ENCODE measurements at places on chromosomes 3 and 15.

DNA sequence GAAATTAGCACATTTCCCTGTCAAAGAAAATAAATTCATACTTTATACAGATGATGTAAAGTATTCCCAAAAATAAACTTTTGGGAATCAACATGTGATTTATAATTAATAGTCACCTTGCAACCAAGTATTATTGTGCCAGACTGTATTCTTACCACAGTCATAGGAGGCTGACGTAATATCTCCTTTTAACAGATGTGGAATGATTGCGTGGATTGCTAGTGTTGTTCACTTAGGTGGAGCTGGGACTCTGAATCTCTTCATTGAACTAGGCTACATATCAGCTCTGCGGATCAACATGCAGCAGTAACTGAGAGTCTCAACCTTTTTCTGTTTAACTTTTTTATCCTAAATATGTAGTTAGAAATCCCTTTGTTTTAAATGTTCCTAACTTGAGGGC, 37.2 kb downstream of the PXK start:
- no peak for DNase-seq

DNA sequence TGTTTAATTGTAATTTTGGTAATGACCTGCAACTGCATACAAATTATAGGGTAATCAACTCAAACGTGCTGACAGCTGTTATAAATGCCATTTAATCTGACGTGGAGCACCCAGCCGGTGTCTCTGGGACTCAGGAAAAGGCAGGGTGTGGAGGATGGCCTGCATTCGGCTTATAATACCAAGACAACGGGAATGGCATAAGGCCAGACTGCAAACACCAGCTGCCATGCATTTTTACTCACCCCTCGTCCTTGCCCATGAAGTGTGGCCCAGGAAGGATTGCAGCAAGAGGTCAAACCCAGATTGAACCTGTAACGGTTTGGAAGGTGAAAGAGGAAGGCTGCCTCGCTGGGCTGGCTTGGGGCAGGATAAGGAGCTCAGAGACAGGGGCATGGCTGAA, 96.4 kb downstream of the WNT7A start:
- DNase-seq: no peak

DNA sequence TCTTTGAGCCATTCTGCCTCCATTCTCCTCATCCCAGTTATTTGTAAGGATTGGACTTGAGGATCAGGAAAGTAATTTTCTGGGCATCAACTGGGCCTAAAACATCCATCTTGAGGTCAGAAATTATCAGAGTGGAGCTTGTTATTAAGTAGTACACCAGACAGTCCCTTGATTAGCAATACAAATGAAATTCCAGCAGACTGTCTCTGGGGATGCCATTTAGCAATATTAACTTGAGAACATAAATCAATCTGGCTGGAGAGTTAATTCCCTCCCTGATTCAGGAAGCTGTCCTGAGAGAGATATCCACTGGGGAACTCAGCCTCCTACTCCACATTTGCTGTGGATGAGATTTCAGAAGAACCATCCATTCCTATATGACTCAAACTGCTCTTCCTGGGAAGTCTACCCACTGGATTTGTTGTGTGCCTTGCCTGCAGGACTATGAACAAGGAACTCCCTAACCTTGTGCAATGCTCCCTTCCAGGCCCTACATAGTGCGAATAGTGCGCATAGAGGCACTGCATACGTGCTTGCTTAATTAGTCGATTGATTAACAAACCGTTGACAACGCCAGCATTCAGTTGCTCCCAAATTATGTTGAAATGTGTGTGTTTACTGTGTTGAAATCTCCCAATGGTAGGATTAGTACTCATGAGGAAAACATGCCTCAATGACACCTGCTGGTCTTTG, 36.1 kb upstream of the MTMR14 start:
- no peak for DNase-seq

DNA sequence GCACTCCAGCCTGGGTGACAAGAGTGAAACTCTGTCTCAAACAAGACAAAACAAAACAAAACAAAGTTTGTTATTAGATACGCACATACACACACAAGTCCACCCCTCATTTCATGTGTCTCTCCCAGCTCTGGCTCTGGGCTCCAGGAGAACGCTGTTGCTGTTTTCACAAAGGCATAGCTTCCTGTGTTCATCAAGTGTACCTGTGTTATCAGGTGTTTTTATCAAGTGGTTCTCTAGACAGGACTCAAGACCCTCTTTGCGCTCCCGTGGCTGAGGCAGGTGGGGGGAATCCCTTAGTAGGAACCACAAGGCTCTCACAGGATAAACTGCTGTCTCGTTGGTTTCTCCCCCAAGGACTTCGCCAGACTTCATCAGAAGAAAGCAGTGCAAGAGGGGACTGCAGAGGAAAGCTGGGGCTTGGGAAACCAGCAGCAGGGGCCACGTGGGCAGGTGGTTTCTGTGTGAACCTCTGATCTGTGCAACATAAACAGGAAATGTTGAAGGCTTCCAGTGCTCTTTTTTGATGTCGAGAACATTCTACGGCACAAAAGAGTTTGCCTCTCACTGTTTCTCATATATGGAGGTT, 6.9 kb upstream of the PPP1R2 start:
- DNase-seq: no peak

DNA sequence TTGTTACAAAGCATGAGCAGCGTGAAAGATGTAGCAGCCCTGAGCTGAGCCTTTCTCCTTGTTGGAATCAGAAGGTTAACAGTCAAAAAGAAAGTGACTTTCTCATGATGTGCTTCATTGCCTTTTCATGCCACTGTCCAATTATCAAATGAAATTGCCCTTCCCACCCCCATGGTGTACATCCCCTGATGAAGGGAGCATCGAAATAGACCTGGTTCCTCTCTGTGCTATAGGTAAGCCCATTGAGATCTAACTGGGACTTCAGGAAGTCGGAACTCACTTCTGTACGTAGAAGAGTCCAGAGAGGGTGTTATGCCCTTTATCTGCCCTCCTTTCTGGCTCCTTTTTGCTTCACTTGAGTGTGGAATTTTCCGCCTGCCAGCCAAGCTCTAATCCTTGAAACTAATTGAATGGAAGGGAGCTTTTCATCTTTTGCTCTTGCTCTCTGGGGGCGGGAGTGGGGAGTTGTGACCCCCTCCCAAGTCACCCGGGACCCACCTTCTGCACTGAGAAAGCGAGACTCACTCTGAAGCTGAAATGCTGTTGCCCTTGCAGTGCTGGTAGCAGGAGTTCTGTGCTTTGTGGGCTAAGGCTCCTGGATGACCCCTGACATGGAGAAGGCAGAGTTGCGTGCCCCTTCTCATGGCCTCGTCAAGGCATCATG, 20.9 kb downstream of the ABHD6 start:
- no peak for DNase-seq

DNA sequence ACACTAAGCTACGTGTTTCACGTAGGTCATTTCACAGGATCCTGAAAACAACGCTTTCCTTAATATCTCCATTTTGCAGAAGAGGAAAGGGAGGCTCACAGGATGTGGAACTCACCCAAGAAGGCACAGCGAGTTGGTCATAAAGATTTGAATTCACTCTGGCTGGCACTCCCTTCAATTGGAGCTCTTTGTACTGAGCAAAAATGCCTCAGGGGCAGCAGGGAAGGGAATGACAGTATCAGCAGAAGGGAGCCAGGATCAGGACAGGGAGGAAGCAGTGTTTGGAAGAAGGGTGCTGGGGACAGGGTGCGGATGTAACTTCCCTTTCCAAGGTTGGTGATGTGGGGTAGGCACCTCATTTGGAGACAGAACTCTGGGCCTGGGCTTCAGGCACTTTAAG, 1.1 kb upstream of the ST6GAL1 start:
- no peak for DNase-seq

- peak; percentile 91 for DNase-seq
These were observed 2.8 kb upstream of the CCDC9B start for GRCh38 chr15:40343512-40343911.

DNA sequence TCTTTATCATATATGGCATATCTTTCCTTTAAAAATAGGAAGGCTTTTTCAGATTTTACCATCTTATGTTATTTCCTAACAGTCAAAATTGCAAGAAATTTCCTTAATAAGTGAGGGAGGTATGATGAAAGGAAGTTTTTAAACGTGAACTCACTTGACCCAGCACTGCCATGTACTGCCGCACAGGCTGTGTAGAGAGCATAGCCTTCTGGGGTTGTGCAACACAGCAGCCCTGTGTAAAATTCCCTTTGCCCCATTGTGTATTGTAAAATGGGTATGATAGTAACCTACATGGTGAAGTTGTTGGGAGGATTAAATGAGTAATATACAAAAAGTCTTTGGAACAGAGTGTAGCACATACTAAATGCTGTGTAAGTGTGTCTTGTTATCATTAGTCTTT, 78.6 kb downstream of the PEX5L start:
- DNase-seq: no peak

- DNase-seq: no peak
These were observed 86.1 kb downstream of the PLCH1 start for GRCh38 chr3:155658671-155659261.

DNA sequence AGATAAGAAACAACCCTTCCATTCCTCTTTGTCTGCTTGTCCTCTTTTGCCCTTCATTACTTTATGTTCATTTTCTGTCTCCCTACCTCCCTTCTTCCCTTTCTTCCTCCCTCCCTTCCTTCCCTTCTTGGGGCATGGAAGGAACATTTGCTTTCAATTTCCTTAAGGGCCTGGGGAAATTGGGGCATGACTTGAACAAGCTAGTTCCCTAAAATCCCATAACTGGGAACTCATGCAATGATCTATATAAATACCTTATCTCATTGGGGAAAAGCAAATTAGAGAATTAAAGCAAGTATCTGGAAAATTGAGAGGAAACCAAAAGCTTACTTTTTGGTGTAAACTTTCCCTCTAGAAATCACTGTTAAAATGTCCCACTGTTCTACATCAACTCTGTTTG, 35.7 kb downstream of the BOC start:
- no peak for DNase-seq

GRCh38 chr15:88322461-88322860, 65.9 kb upstream of the NTRK3 start:
- DNase-seq: no peak

- DNase-seq: no peak
These were observed 97.2 kb upstream of the ADAMTSL3 start for GRCh38 chr15:83556754-83557153.

- peak; percentile 88 for DNase-seq
These were observed 86.8 kb downstream of the CCK start for GRCh38 chr3:42179110-42179725.

GRCh38 chr3:56612146-56612545, 55.2 kb downstream of the CCDC66 start:
- no peak for DNase-seq

DNA sequence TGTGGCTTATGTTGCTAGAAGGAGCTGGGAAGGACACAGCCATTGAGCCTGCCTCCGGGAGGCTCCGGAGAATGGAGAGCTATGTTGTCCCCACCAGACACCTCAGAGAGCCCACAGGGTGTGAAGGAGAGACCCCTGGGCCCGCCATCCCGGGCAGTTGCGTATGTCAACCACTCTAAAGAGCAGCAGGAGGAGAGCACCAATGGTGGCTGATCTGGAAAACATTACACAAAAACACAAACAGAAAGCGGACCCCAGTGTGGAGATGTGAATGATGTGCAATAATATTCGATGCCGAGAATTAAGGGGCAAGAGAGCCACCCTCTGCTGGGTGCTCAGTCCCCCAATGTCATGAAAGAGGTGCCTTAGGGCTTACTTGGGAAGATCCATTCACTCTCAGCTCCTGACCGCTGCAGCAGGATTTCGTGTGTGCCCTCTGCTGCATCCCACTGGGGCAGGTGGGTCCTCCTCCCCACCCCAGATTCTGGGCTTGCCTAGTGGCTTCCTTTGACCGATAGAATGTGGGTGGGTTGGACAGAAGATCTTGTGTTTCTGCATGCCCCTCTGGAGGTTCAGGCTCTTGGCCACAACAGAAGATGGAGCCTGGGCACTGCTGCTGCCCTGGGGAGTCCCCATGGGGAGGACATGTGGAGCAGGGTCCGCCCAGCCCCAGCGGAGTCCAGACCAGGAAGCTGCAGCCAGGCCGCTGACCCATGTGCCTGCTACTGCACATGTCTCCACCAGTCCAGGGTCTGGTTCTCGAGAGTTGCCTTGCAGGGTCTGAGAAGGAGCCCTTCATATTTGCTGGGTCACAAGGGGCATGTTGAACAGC, 245.3 kb downstream of the OCA2 start:
- DNase-seq: no peak

DNA sequence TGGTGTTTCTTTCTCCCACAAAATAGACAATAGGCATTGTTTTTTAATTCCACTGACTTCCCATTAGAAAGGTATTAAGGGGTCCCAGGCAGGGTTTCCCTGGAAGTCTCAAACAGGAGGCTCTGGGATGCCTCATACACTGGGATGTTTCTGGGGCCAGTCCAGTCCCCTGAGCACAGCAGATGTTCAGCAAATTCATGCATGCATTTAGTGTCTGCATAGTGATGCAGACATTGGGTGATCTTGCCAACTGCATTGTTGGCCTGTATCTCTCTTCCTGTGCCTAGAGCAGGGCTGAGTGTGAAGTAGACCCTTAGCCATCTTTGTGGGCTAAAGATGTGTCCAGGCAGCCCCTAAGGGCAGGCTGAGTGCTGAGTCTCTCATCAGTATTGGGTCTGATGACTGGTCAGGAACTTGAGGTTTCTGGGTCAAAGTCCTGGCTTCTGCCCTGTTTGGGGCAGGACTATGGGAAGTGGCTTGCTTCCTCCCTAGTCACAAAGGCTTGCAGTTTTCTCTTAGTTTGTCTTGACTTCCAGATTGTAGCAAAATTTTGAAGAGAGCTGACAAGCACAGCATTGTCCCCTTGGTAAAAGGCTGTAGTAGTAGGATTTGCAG, 56.5 kb downstream of the BSN start:
- DNase-seq: no peak

DNA sequence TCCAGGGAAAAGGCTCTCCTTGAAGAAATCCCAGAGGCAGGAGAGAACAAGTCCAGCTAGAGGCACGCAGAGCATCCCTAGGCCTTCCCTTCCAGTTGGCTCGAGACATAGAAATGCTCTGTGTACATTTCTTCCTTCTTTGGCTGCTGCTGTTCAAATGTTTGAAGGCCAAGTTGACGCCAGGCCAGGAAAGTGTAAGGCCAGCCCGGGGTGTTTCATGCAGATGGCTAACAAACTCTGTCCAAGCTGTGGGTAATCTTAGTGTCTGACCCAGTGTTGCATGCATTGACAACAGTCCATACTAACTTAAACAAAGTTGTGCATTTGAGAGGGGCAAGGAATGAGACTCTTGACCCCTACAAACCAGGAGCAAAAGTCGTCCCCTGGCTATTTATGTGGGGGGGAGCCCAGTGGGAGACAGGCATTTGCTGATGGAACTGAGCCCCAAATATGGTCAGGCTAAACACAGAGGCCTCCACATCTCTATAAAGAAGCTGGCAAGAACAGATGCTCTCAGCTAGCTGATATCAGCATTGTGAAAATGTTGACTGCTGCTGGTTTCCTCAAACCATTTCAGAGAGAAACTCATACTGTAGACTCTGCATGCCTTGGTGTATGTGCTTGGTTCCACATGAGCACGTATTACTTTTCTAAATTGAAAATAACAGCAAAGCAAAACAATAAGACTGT, 139.5 kb downstream of the ADAMTS9 start:
- no peak for DNase-seq
